B cell (primary cell): ENCODE measurements at places on chromosomes 16 and 17. TPM values are rescaled to one million over a fixed set of nuclear protein-coding genes. Genes with fewer than 3 reads are reported as not detected.

DNA sequence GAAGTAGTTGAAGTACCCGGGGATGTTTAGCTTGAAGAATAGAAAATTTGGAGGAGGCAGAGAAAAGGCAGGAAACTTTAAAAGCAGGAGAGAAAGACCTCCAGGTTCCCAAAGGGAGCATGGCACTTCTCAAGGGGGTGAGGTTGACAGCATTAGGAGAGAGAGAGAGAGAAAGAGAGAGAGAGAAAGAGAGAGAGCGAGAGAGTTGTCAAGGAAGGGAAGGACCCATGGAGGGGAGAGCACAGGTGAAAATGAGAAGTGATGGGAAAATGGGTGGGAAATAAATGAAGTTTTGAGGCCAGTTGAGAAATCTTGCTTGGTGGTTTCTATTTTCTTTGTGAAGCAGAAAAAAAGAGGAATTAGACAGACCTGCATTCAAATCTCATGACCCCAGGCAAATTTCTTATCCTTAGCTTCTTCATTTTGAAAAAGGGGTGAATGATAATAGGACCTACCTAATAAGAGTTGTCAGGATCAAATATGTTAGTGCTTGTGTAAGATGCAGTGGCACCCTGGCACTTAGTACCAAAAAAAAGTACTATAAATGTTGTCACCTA is 24.0 kb downstream of the PRKCB start:
- DNase-seq, result peak; percentile 57

DNA sequence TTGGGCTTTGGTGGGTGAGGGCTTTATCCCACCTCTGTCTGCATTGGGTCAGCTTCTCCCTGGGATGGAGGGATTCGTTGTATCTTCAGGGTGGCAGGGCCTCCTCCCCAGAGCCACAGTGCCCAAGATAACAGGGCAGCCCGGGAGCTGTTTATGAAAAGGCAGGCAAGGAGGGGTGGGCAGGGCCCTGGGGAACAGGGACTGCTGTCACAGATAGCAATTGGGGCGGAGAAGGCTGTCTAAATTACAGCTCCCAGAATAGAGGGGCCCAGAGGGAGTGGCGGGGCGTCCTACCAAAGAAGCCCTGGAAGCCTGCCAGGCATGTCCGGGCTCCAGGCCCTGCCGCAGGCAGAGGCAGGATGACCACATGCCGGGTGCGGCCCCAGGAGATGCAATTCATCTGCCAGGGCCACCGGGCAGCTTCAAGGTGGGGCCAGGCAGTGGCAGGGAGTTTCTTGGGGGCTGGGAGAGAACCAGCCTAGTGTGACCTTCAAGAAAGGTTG is 18.8 kb upstream of the PHOSPHO1 start:
- DNase-seq, result no peak

- DNase-seq, result no peak
These were observed 38.4 kb downstream of the PSMD12 start for GRCh38 chr17:67328026-67328425.

DNA sequence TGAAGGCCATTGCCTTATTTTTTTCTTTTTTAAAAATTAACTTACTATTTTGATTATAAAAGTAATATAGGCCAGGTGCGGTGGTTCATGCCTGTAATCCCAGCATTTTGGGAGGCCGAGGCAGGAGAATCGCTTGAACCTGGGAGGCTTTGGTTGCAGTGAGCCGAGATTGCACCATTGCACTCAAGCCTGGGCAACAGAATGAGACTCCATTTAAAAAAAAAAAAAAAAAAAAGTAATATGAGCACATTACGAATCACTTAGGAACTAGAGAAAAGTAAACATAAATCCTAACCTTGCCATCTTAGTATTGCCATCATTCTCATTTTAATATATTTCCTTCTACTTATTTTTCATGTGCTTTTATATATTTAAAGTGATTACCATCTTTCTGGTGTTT is 12.9 kb upstream of the TACO1 start:
- DNase-seq, result no peak

DNA sequence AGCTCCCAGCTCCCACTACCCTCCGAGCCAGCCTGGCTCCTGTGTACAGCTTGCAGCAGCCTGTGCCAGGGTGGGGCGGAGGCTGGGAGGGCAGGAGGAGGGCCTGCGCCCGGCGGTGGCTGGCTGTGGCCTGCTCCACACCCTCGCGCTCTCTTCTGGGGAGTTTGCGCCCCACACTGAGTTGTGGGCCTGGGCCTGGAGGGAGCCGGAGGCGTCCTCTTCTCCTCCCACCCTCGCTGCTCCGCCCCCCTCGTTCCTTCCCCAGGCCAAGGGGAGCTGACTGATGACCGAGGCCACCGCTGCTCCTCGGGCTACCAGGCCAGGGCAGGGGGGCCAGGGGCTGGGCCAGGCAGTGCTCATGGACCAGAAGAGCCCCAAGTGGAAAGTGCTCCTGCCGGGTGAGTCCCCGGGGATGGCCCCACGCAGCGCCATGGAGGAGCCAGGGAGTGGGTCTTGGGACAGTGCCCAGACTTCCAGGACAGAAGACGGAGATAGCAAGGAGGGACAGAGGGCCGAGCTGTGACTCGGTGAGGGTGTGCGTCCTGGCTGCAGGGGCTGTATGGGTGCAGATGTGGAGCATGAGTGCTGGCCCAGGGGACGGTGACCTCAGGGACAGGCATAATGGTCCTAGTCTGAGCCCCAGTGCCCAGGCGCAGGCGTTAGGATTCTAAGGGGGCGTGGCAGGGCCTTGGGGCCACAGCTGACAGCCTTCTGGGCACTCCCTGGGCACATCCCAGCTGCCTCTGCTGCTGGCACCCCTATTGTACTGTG is 242.1 kb upstream of the GSE1 start:
- DNase-seq, result no peak

- DNase-seq, result no peak
These were observed 206.8 kb upstream of the SOX9 start for GRCh38 chr17:71914042-71914441.

- no peak for DNase-seq
These were observed 131.1 kb downstream of the AXIN2 start for GRCh38 chr17:65430209-65430833.

GRCh38 chr16:17281052-17281451 is 189.7 kb downstream of the XYLT1 start:
- no peak for DNase-seq

DNA sequence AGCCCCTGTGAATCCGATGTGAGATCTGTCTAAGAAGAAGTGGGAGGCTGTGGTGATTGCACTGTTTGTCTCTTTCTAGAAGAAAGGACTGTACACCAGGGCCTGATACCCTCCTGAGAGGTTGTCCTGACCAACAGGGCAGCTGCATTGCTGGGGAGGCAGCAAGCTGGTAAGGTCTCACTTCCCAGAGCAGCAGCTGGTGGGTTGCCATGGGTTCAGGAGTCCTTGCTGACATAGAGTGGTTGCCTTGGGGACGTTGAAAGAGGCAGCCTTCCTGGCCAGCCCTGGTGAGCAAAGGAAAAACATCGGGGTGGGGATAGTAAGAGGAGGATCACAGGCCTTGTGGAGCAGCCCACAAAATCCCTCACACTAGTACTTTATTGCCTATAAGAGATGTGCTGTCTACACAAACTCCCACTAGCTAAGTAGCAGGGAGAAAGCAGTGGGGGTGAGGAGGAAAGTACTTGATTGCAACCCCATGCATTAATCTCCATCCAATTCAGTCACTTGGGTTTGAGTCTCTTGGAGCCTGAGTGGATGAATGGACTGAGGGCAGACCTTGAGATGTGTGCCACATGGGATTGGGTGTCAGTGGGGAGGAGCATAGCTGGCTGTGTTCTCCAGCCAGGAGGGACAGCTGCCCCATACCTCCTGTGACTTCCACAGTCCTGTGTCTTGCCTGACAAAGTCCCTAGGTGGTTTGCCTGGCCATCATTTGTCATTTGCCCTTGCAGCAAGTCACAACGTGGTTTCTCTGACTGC is 143.8 kb upstream of the RPL38 start:
- DNase-seq, result no peak

DNA sequence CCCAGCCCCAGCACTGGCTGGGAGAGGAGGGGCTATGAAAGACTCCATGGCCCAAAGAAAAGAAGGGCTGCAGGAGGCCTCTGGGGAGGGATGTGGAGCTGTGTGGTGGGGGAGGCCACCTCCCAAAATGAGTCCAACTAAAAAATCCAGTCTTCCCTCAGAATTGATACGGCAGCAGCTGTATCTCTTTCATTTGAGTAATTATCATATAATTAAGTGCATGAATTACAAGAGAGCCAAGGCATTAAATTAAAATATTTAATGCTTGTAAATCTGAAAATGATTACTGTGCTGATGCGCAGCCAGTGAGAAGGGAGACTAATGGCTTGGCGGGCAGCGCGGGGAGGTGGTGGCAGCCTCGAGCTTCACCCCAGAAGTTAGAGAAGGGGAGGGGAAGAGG is 192.8 kb downstream of the C16orf78 start:
- no peak for DNase-seq

- no peak for DNase-seq
These were observed 21.6 kb upstream of the ATP2A3 start for GRCh38 chr17:3985846-3986245.

- DNase-seq, result no peak
These were observed 314.2 kb upstream of the CCL2 start for GRCh38 chr17:33940769-33941370.

DNA sequence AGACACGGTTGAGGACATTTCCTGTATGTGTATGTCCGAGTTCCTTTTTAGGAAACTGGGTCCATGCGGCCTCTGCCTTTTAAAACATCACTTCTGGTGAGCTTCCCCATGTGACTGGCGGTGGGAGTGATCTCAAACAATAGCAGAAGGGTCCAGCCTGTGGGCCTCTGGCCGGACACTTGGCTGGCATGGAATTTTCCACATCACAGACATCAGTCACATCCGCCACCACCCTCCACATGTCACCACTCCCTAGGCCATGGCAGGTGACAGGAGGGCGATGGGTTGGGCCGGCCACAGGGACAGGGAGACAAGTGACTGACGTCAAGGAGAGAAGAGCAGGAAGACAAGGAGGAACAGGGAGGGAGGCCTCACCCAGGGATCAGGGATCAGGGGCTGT is 83.7 kb downstream of the DNAH17 start:
- DNase-seq, result no peak

DNA sequence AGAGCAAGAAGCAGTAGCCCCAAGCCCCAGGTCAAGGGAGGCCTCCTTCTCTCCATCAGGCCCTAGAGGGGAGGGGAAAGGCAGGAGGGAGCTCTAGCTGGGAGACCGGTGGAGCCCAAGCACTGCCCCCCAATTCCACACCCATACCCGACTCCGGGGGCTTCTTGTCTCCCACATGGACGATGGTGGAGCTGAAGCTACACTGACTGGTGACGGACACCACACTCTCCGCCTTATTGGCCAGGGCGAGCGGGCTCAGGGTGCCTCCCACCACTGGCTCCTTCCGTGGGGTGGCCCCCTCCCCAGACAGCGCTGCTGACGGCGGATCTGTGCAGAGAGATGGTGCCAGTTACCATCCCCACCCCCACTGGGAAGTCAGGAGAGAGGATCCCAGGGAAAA is 6.4 kb downstream of the PER1 start:
- DNase-seq, result peak; percentile 32

DNA sequence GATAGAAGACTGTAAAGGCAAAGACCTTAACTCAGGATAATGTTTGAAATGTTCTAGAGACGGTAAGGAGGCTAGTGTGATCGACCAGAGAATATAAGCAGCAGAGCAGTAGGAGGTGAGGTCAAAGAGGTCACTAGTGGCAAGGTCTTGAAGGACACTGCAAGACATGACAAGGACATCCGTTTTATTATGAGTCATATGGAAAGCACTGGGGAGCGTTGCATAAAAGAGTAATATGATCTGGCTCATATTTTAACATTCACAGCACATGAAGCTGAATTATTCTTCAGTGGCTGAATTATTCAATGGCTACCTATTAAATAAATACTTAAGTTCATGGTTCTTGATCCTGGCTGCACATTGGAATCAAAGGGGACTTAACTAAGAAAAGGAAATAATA is 123.7 kb downstream of the SOX9 start:
- no peak for DNase-seq

DNA sequence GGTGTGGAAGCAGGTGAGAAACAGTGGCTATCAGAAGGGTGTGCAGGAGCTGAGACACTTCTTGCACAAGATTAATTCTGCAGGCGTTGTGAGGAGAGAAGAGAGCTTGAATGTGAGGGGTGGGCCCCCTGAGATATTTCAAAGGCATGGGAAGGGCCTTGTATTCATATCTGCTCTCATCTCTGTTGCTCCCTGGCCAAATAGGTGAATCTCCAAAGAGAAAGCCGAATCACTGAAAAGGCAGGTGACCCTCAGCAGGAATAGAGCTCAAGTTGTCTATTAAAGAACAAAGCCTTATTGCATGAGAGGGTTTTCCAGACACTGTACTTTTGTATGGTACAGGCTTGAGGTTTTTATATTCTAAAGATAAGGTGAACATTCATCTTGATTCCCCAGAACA is 373.1 kb downstream of the TMEM114 start:
- DNase-seq, result no peak

DNA sequence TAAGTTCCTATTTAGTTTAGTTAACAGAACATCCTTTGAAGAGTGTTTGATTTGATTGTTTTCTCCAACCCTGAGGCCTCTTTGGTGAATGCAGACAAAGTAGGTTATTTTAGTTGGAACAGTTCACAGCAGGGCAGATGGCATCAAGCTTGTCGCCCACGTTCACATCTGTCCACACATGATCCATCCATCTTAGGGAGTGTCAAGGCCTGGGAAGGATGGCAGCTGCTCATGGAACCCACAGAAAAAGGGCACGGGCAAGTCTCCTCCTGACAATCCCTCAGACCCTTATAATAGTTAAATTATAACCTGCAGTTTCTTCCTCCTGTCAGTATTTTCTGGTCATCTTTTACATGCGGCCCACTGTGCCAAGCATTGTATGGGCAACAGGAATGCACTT is 60.2 kb downstream of the KNOP1 start:
- DNase-seq, result no peak

TBC1D3G gene
- total RNA-seq, result not detected in 2 replicates

ZNF19 gene
- total RNA-seq, result 12.6 and 16.0 TPM in 2 replicates

HS3ST3B1 gene
- 8.4 and 9.0 TPM in 2 replicates for total RNA-seq

MT1F gene
- 4.3 and 7.6 TPM in 2 replicates for total RNA-seq

PRR35 gene
- not detected in 2 replicates for total RNA-seq

EPOP gene
- 0.97 and 1.2 TPM in 2 replicates for total RNA-seq

PTX4 gene
- total RNA-seq, result 0.22 TPM in 1 of 2 replicates, not detected in the other

KAT8 gene
- 100.0 and 102 TPM in 2 replicates for total RNA-seq

ABCC3 gene
- total RNA-seq, result 0.05 and 0.44 TPM in 2 replicates

TRPV2 gene
- total RNA-seq, result 58.6 TPM in 2 replicates

CDH16 gene
- total RNA-seq, result not detected in 2 replicates

KRTAP16-1 gene
- total RNA-seq, result not detected in 2 replicates
